HEK293T (cell line): ENCODE measurements at places on chromosomes 2 and 18.

DNA sequence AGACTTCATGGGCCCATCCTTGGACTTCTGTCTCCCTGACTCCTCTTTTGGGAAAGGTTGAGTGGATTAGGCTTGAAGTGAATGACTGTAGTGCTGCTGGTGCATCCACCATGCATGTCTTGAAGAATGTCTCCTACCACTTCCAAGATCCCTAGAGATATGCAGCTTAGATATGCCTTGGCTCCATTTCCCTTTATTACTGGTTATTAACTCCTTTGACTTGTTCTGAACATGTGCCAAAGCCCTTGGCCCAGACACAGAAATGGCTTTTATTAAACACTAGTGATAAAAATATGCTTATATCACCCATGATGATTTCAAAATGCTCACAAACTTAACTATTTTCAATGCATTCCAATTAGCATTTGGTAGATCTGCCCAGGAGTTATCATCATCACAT lies 90.0 kb upstream of the SLC14A2 start:
- DNase-seq = no peak

DNA sequence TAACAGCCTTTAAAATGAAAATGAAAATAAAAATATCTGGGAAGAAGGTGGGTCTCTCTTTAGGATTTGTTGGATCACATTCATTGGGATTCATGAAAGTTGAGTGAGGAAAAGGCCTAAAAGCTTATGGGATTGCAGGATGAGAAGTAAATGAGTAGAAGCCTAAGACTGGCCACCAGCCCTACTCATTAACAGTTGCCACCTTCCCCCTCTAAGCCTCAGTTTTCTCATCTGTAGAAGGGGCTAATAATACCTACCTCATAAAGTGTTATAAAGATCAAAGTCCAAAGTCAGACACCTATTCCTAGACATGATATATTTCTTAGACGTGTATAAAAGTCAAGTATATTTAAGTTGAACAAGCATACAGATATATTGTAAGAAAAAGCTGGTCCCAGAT lies 23.8 kb downstream of the RDH14 start:
- DNase-seq = no peak

GRCh38 chr2:240306185-240306584 lies 129.3 kb upstream of the GPC1 start:
- no peak for DNase-seq

DNA sequence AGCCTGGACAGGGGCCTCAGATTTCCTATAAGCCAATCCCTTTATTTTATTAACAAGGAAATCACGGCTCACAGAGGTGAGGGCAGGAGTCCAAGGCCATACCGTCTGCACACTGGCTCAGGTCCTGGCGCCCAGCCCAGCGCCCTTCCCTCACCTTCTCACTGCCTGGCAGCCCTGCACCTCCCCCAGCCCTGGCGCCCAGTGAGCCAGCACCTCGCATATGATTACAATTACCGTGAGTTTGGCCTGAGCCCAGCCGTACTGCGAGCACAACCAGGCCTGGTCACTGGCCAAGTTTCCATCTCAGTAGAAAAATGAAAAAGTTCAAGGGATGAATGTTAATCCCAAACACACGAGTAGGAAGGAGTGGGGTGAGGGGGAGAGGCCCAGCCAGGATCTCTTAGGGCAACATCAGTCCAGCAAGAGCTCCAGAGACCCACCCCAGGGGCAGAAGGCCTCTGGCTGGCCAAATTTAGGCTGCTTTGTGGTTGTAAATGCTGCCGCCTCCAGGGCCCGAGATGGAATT lies 68.4 kb downstream of the MCFD2 start:
- DNase-seq = no peak

GRCh38 chr2:29269765-29270109 lies 154.5 kb downstream of the CLIP4 start:
- DNase-seq = no peak

DNA sequence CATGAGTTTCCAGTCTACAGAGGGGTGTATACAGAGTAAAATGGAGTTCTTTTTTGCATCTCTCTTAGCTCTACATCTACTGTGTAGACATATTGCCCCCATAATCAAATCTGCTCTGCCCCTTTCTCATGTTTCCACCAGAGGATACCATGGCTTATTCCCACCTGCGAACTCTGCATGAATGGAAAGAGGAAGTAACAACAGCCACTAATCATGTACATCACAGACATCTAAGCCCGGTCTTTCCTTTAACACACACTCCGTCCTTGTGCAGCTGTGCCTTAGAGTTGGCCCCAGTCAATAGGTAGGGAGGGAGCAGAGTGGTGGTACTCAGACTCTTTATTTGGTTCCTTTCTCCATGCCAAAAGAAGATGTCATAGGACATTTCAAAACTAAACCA lies 147.3 kb upstream of the NRP2 start:
- DNase-seq = no peak

GRCh38 chr2:77018219-77018618 lies 504.0 kb downstream of the LRRTM4 start:
- no peak for DNase-seq

- DNase-seq = no peak
Measured at GRCh38 chr2:216069028-216069427, 12.6 kb downstream of the PECR start.
